WTC11 (cell line): ENCODE measurements at places on chromosomes 1 and 21. TPM values are rescaled to one million over a fixed set of nuclear protein-coding genes. Genes with fewer than 3 reads are reported as not detected.

DNA sequence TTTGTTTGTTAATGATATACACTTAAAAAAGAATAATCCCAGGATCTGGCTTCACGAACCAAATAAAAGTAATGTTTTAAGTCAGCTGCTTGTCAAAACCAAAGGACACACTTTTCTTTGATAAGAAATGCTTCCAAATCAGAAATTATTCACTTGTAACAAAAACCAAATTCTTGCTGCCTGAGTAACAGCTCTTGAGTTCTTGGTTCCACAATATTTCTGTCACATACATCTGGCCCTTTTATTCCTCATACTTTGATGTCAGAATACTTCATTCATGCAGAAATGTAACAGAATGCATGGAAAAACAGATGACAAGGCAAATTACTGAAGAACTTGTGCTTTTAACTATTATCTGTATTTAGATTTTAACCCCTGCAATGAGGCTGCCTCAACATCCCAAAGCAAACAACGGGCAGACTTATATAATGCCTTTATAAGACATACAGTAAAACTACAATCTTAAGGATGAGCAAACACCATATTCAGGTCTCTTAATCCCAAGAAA is 1.5 kb downstream of the VAMP4 start:
- no peak overlapping the region for H3K27ac ChIP-seq
- no peak for DNase-seq
- H3K36me3 ChIP-seq = peaks cover 14% of the 10 kb centered on the region
- H3K27me3 ChIP-seq = no peaks in the 10 kb centered on the region; the same call in 1 of the 2 replicates

DNA sequence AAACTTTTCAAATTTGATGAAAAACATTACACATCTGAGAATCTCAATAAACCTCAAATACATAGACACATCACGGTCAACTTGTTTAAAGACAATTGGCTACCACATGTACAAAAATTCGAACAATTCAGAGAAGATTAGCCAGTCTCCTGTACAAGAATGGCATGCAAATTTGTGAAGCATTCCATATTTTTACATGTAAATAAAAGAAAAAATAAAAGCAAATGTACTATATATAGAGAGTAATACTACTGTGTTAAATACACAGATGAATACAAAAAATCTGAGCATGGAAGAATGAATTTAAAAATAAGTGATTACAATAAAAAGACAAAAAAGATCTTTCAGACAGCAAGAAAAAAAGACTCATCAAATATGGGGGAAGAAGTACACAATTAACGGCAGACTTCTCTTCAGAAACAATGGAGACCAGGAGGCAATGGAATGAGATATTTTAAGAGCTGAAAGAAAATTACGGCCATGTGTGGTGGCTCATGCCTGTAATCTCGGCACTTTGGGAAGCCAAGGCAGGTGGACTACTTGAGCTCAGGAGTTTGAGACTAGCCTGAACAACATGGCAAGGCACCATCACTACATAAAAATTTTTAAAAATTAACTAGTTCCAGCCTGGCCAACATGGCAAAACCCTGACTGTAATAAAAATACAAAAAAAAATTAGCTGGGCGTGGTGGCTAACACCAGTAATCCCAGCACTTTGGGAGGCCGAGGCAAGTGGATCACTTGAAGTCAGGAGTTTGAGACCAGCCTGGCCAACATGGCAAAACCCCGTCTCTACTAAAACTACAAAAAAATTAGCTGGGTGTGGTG is 23.2 kb downstream of the HAX1 start:
- H3K27me3 ChIP-seq = peaks cover 12% of the 10 kb centered on the region; the same call in 1 of the 2 replicates
- DNase-seq = no peak
- peaks cover 21% of the 10 kb centered on the region for H3K36me3 ChIP-seq
- no peak overlapping the region for H3K27ac ChIP-seq

Gene ZFYVE9
- total RNA-seq = 19.2 to 20.1 TPM (median 19.6 TPM) in 3 replicates

GRCh38 chr1:41712695-41713094 is 206.0 kb downstream of the HIVEP3 start:
- peaks cover 11% of the 10 kb centered on the region for H3K4me1 ChIP-seq
- H3K27me3 ChIP-seq = no peaks in the 10 kb centered on the region
- no peak overlapping the region for H3K27ac ChIP-seq
- DNase-seq = no peak
- H3K4me3 ChIP-seq = no peak overlapping the region

Gene CASZ1
- total RNA-seq = 6.9 to 11.7 TPM (median 8.7 TPM) in 3 replicates

DNA sequence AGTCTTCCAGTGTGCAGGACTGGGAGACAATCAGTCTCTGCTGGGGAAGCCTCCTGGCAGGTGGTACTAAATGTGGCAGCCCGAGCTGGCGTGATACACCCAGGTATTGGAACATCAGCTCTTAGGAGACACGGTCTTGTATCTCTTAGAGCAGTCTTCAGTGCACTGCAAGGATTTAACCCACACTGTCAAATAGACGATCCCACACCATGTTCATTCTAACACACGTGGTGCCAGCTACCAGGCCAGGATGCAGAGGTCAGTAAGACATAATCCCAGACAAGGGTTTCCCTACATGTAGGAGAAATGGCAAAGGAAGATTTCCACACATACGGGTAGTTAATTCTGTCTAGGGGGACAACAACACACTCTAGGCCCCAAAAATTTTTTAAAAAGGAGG is 8.7 kb downstream of the TRIM11 start:
- no peaks in the 10 kb centered on the region for H3K4me1 ChIP-seq
- H3K36me3 ChIP-seq = peaks cover 41% of the 10 kb centered on the region
- no peak overlapping the region for H3K27ac ChIP-seq
- no peaks in the 10 kb centered on the region for H3K27me3 ChIP-seq
- no peak for DNase-seq

- peaks cover 8% of the 10 kb centered on the region for H3K4me1 ChIP-seq
- peak within 1 kb of the TSS; percentile 89 for H3K27ac ChIP-seq
- peaks cover 21% of the 10 kb centered on the region for H3K27me3 ChIP-seq
- peaks cover 8% of the 10 kb centered on the region; the same call in 1 of the 2 replicates for H3K36me3 ChIP-seq
- DNase-seq = peak; percentile 91
- H3K4me3 ChIP-seq = peak within 1 kb of the TSS; percentile 97
Observed at GRCh38 chr1:155139895-155140629, at the start of gene DPM3. Gene DPM3, minus strand, starts transcription at chr1:155140531. Its CDS starts 291 bp downstream, at chr1:155140240.

GRCh38 chr1:245332513-245332912 is 177.7 kb downstream of the KIF26B start:
- H3K36me3 ChIP-seq = no peaks in the 10 kb centered on the region
- no peak overlapping the region for H3K27ac ChIP-seq
- H3K4me1 ChIP-seq = peaks cover 15% of the 10 kb centered on the region
- DNase-seq = no peak
- peaks cover 8% of the 10 kb centered on the region for H3K27me3 ChIP-seq
- no peak overlapping the region for H3K4me3 ChIP-seq

Gene MSTO1
- total RNA-seq = 44.6 to 61.7 TPM (median 46.3 TPM) in 3 replicates

DNA sequence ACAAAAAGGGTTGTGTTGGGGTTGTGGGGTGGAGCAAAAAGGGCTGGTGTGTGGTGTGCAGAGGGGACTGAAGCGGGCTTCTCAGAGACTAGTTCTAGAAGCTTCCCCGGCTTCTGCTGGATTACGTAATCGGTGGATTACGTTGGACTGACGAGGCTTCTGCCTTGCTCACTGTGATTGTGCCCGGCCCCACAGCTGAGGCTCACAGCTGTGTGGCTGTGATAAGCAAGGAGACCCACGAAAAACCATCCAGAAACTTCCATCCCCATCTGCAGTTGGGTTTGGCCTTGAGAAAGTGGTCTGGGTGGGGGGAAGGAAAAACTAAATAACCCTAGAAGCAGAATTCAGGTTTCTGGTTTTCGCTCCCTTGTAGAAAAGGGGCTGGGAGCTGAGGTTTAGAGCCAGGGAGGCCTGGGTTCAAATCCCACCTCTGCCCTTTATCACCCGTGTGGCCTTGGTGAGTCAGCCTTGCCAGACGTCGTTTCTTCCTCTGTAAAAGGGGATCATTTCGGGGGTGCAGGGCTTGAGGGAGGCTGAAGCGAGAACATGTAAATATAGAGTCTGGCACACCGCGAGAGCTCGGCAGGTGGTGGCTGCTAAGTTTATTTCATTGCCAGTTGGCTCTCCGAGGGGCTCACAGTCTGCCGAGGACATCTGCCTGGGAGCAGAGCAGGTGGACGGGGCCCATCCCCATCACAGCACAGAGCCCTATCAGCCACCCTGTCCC is 30.4 kb upstream of the DISP3 start:
- no peaks in the 10 kb centered on the region; the same call in 1 of the 2 replicates for H3K27me3 ChIP-seq
- no peak overlapping the region for H3K27ac ChIP-seq
- H3K4me3 ChIP-seq = no peak overlapping the region

- H3K27me3 ChIP-seq = no peaks in the 10 kb centered on the region
- no peak overlapping the region for H3K27ac ChIP-seq
- 0 out of 2 replicates have a peak overlapping the region, but pooled peaks have one; percentile 32 for H3K4me3 ChIP-seq
- peaks cover 79% of the 10 kb centered on the region for H3K4me1 ChIP-seq
- no peaks in the 10 kb centered on the region for H3K36me3 ChIP-seq
Observed at GRCh38 chr1:247293047-247293446, 37.2 kb downstream of the VN1R5 start.

DNA sequence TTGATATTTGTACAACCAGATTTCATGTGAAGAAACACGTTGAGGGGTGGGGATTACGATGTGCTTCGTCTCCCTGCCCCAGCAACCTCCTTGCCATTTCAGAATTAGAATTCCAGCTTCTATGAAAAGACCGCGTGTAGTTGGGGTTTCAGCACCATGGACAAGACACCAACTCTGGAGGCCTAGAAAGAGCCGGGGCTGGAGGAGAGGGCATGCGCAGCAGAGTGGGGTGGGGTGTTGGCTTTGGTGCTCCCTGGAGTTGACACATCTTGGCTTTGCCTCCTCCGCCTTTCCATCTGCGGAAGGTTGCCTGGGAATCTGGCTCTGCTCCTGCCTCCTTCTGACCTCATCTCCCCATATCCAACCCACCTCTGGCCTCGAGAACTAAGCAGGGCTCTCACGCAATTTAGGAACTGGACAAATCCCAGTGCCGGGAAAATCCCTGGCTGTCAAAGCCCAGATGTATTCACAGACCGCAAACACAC is 11.8 kb downstream of the HTR6 start:
- H3K4me1 ChIP-seq = no peaks in the 10 kb centered on the region
- no peaks in the 10 kb centered on the region for H3K36me3 ChIP-seq
- DNase-seq = peak; percentile 81
- no peak overlapping the region for H3K27ac ChIP-seq

GRCh38 chr1:21668951-21669257 is 253 bp downstream of the RAP1GAP start:
- H3K36me3 ChIP-seq = no peaks in the 10 kb centered on the region
- H3K4me3 ChIP-seq = peak overlapping the region; percentile 61
- H3K27me3 ChIP-seq = peaks cover 20% of the 10 kb centered on the region

- H3K4me3 ChIP-seq = no peak overlapping the region
- H3K36me3 ChIP-seq = no peaks in the 10 kb centered on the region
- H3K4me1 ChIP-seq = no peaks in the 10 kb centered on the region
- no peaks in the 10 kb centered on the region for H3K27me3 ChIP-seq
- no peak for DNase-seq
- H3K27ac ChIP-seq = no peak overlapping the region
Observed at GRCh38 chr1:182580736-182581135, 8.3 kb downstream of the RNASEL start.

GRCh38 chr1:20885121-20885520 is 98.0 kb upstream of the HP1BP3 start:
- peak; percentile 16 for DNase-seq
- peaks cover 6% of the 10 kb centered on the region for H3K36me3 ChIP-seq
- no peak overlapping the region for H3K4me3 ChIP-seq
- no peaks in the 10 kb centered on the region for H3K27me3 ChIP-seq
- no peak overlapping the region for H3K27ac ChIP-seq
- peaks cover 17% of the 10 kb centered on the region for H3K4me1 ChIP-seq

- no peaks in the 10 kb centered on the region for H3K27me3 ChIP-seq
- H3K4me3 ChIP-seq = no peak overlapping the region
- H3K36me3 ChIP-seq = peaks cover 63% of the 10 kb centered on the region
- peaks cover 7% of the 10 kb centered on the region for H3K4me1 ChIP-seq
- peak overlapping the region; percentile 75 for H3K27ac ChIP-seq
Observed at GRCh38 chr1:155847823-155848529, 9.0 kb downstream of the GON4L start.

DNA sequence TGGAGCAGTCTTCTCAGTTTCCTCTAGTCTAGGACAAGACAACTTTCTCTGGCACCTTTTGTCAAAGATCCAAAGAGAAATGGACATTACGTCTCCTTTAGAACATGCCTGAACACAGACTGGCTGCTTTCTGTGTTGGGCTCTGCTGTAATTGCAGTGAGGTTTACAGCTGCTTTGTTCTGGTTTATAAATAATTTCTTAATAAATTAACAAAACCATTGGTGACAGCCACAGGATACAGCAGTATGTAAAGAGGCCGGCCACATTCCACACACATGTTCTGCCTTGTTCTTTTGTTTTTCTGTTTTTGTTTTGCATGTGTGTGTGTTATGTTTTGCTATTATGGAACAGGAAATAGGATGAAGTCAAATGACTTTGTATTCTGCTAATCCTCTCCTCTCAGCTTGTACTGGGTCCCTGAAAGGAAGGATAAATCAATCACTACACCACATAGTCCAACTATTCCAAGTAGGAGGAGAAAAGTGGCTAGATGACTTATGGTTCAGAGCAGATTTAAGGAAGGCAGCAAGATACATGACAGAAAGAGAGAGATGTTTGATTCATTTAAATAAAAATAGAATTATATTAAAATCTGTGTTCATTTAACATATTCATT is 161.5 kb upstream of the ESRRG start:
- H3K4me1 ChIP-seq = peaks cover 28% of the 10 kb centered on the region
- H3K27ac ChIP-seq = no peak overlapping the region
- no peaks in the 10 kb centered on the region for H3K36me3 ChIP-seq

DNA sequence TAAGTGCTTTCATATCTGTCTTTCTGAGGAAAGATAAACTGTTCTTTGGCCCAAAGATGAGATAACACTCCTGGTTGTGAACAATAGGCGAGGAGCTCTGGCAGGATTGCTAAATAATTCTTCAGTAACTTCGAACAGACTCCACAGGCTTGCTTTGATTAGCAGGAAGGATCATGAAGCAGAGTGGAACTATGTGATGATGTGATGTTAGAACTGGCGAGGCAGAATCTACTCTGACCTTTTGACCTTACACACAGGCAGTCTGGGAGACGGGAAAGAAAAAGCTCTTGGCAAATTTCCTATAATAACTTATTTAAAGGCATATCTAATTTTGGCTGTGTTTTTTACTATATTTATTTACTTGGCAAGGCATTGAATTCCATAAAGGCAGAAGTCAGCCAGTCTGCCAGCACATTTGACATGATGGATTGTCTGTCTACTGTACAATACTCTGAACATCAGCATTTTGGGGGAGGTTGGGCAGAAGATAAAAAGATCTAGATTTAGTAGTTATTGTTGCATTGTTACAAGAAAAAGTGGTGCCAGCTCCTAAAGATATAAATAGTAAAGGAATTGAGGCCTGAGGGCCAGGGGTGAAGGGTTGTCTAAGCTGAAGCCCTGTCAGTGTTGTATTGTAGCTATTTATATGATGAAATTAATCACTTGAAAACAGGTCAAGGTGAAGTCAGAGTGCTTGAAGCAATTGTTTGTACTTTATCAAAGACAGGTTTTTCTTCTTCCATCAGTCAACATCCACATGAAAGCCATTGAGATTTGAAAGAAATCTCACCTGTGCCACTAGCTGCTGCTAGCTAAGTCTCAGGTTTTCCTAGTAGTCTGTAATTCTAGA is 708.8 kb downstream of the LTN1 start:
- no peak overlapping the region for H3K27ac ChIP-seq
- DNase-seq = no peak
- H3K27me3 ChIP-seq = no peaks in the 10 kb centered on the region; the same call in 1 of the 2 replicates
